ENCODE measurements at places on chromosomes 12 and 14.

DNA sequence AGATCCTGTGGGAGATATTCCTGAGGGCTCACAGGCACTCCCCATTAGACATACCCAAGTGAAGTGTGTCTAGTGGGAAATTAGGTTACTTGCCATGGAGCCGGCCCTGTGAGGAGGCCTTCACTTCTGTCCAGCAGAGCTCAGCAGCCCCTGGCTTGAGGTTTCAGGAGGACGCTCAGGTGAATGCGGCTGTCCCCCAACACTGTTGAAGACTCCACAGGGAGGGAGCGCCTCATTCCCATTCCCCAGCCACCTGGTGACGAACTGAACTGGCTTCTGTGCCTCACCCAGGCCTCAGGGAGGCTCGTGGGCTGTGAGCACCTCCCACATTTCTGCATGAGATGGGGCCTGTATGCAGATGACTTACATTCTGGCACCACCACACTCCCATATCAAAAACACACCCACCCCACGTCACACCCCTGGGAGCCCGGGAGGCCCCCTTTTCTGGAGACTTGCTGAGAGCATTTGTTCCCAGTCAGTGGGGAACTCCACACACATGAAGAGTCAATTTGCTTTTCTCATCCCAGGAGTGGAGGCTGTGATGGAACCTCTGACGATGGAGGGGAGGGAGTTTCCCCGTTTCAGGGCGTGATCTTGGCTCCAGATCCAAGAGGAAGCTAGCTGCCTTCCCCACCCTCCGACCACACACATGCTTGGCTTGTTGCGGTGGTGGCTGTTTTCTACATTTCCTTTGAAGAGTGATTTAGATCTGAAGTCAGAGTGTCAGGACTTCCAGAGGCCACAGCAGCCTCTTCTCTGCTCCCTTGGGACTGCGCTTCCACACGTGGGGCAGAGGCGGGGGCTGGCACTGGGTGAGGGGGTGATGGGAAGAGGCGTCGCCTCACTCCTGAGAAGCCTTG is 120.7 kb downstream of the ADGRD1 start:
- DNase-seq = no peak

DNA sequence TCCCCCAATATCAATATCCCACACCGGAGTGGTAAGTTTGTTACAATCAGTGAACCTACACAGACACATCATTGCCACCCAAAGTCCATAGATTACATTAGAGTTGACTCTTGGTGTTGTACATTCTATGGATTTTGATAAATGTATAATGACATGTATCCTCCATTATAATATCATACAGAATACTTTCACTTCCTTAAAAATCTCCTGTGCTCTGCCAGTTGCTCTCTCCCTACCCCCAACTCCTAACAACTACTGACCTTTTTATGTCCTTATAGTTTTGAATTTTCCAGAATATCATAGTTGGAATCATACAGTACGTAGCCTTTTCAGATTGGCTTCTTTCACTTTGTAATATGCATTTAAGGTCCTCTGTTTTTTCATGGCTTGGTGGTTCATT is 48.4 kb downstream of the SLC4A8 start:
- no peak for DNase-seq

GRCh38 chr14:69955855-69956845 is 76.9 kb downstream of the SMOC1 start:
- no peak for DNase-seq

DNA sequence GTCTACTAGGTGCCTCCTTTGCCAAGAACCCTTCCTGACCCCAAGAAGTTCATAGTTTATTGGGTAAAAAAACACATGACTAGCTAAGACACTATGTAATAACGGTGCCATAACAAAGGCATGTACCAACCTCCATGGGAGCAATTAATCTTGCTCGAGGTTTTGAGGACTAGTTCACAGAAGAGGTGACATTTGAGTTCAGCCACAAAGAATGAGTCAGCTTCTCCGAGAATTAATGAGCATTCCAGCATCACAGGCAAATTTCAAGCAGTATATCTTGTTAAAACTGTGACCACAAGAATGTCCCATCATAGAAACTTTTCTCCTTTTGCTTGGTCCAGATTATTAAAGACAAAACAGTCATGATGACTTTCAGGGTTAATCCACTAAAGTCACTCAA is 113.0 kb upstream of the RAP1B start:
- no peak for DNase-seq

DNA sequence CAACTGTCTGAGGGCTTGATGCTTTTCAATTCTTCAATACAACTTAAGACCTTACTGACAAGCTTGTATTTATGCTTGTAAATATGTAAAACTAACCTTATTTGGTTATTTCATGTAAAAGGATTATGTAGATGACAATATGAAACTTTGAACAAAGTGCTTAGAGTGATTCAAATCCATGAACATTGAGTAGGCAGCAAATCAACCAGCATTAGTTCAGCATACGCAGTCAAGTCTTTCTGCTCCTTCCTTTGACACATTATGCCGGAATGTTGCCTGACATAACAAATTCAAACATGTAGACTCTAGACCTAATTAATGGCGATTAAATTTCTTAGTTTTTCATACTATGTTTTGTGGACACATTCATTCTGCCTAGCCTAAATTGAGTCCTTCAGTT is 105.2 kb downstream of the FGD4 start:
- no peak for DNase-seq

DNA sequence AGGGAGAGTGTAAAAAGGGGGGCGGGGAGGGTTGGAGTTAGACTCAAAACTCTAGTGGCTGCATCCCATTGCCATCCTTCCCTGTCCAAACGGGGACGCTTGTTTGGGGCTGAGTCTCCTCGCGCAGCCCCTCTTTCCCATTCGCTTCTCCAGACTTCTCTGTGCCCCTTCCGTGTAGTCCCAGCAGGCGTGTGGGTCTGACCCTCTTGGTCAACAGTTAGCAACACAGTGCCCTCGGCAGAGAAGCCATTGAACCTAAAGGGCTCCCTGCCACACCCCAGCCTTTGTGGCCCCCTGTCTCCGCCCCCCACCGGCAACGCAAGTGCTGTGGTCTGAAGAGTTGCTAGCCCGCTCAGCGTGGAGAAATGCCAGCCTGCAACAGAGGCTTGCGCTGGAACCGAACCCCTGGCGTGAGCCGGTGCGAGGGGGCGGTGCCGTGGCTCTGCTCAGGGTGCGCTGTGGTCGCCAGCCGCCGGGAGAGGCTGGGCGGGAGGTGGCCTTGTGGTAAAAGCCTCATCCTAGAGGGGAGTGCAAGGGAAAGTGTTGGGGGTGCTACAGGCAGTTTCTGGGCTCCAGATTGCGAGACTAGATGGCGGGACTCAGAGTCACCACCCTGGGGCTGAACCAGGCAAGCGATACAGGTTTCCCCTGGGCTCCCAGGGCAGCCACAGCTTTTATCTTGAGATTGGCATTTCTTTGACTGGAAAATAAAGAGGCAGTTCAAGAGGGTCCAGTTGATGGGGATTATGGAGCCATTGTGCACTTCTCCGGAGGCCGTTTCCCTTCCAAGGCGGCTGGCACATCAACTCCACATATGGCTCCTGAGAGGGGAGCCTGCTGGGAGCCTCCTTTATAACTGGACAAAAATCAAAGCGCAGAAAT is 2.1 kb downstream of the PLXNC1 start:
- DNase-seq = no peak

DNA sequence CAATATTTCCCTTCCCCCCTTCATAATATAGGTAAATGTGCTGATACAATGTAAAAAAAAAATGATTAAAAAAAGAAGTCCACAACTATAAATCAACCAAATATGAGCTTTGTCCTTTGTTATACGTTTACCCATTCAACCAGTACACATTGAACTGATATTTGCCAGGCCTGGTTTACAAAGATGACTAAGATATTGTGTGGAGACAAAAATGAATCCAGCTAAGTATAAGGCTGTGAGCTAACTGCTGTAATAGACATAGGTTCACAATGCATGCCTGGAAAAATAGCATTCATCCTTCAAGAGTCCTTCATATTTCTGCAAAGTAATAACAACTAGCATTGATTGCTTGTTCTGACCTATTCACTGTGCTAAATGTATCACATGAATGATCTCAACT is 6.9 kb downstream of the C12orf56 start:
- DNase-seq = no peak

DNA sequence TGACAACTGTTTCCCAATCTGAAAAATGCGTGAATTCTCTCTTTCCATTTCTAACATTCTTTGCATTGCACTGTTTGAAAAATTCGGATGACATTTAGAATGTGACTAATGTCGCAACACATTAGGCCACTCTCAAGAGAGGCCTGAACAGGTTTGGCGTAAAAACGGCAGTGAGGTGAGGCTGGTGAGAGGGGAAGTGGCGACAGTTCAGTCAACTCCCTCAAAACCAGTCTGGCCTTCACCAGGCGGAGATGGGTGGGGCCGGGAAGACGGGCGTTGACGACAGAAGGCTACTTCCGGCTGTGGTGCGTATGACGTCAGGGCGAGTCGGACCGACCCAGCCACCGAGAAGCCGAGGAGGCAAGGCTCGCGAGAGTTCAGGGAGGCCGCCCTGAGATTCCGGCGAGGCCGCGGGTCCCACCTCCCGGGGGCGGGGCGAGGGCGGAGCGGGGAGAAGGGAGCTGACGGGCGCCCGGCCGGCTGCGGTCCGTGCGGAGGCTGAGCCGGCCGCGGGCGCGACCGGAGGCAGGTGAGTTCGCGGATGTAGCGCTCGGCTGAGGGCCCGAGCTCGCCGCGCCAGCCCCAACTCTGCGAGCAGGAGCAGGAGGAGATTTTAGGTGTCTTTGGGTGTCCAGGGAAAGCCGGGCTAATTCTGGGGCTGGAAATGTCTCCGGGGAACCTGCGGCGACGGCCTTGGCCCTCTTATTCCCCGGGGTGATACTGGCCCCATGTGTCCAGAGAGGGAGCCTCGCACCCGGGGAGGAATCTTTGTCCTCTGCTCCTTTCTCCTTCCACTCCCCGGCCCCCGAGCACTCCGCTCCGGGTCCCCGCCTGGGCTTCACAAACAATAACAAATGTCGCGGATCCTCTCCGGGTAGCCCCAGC is at the start of gene STK38L:
Gene STK38L (plus strand): TSS at position 483 of the 885 bp plus-strand sequence. CDS start 53,435 bp downstream, outside the sequence.
- peak; percentile 80 for DNase-seq

GRCh38 chr12:132139912-132140311 is 4.2 kb downstream of the DDX51 start:
- DNase-seq = no peak

- DNase-seq = no peak
Measured at GRCh38 chr12:68190301-68190700, 30.8 kb upstream of the IFNG start.

GRCh38 chr14:21258005-21258888 is 11.0 kb downstream of the HNRNPC start:
- DNase-seq = no peak

DNA sequence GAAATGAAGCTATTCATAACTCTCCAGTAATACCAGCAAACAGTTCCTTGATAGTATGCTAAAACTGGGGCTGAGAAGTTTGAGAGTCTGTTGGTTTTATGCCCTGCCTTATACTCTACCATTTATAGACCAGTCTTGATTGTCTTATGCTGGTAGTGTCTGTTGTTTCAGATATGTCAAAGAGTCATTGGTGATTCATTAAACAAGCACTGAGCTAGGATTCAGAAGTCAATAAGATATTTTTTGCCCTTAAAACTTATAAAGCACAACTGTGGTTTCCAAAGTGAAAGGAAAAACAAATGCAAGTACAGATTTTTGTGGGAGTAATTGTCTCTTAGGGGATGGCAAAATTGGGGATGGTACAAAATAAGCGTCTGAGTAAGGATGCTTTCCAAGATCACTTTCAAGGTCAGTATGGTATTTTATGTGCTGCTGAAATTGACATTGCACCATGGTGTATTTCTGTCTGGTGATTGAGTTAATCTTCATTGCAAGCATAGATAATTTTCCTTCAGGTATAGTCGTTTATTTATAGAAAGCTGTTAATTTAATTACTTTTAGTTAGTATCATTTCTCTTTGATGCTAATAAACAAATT is 289.5 kb upstream of the E2F7 start:
- DNase-seq = no peak

DNA sequence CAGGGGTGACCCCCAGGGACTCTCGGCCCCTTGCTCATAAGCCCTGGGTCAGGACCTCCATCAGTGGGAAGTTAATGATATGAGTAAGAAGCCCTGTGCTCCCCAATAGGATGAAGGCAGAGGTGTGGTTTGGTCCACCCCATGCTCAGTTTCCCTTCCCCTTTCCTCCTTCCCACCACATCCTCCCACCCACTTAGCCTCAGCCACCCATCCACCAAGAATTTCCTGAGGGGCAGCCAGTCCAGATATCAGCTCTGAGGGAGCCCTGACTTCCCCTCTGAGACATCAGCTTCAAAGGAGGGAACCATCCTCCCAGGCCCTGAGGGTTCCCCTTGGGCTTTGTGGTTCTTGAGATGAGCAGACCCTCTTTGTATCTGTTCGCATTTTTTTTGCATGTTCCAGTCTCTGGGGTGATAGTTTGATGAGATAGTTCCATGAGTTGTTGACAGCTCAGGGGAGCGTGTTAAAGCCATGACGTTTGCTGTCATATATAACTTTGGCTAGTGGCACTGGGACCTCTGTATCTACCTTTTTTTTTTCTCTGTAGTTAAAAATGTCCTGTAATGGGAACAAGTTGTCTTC is 71.2 kb downstream of the LGMN start:
- no peak for DNase-seq

DNA sequence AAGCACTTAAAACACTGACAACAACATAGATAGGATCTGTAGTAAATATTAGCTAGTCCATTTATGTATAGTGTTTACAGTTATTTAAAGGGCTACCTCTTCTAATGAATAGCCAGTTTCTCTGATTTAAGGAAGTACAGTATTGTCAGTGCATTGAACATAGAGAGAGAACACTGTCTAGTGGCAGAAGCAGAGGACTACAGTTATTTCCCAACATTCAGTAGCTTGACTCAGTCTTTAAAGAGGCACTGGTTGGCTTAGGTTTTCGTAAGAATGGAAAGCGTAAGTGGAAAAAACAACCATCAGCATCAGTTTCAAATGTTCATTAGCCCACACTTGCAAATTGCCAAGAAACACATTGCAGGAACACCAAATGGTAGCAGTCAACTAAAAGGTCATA is 125.0 kb upstream of the HMGA2 start:
- DNase-seq = no peak

DNA sequence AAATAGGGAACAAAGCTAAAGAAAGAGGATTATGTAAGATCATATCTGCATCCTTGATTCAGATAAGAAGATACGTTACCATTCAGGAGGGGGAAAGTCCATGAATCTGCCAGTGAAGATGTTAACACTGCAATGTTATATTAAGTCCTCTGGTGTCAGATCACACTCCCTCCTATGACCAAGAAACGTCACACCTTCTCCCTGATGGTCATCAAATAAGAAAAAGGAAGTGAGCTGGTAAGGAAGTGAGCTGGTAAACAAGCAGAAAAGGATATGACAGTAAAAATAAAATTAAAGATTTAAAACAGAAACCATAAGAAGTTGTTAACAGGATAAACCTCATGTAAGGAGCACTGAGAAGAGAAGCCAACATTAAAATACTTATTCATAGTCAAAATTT is 340.2 kb downstream of the SEC23A start:
- no peak for DNase-seq

All from NCI-H1694 (cell line).